ENCODE measurements at places on chromosomes 3 and 15.

DNA sequence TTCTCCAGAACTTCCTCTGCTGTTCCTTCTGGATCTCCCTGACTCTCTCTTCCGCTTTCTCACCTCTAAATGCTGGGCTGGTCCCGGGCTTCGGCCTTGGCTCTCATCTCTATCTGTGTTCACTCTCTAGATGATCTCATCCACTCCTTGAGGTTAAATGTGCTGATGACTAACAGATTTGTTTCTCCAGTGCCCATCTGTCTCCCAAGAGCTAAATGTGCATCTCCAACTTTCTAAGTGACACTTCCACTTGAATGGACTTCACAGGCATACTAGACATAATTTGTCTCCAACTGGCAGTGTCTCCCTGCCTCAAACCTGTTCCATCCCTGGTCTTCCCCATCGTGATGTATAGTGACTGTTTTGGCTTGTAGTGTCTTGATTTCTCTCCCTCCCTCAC, 95.3 kb downstream of the ITPR1 start:
- peak; percentile 62 for DNase-seq

- no peak for DNase-seq
Measured at GRCh38 chr15:48557335-48557734, 88.2 kb downstream of the FBN1 start.

- DNase-seq, result peak; percentile 49
Measured at GRCh38 chr15:66951531-66952320, 113.7 kb upstream of the SMAD3 start.

GRCh38 chr3:3635109-3635508, 164.1 kb upstream of the LRRN1 start:
- no peak for DNase-seq

DNA sequence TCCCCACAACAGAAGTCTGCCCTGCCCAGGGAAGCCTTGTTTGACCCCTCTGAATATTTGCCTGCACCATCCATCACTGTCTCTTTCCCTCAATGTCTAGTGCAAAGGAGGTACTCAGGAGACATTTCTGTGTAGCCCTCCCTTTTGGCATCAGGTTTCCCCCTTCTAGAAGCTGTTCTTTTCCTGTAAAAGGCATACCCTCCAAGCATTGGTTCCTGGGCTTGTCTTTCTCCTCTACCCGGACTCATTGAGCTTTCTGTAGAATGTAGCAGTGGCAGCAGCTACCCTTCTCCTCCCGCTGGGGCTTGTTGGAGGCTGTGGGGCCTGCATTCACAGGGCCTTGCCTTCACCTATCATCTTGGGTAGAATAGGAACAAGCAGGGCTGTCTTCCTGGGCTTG, 63.5 kb downstream of the CTDSPL start:
- DNase-seq, result no peak

- DNase-seq, result peak; percentile 36
Measured at GRCh38 chr3:160163229-160163878, 61.9 kb upstream of the C3orf80 start.

- no peak for DNase-seq
Measured at GRCh38 chr3:99319450-99319849, 318.9 kb upstream of the COL8A1 start.

DNA sequence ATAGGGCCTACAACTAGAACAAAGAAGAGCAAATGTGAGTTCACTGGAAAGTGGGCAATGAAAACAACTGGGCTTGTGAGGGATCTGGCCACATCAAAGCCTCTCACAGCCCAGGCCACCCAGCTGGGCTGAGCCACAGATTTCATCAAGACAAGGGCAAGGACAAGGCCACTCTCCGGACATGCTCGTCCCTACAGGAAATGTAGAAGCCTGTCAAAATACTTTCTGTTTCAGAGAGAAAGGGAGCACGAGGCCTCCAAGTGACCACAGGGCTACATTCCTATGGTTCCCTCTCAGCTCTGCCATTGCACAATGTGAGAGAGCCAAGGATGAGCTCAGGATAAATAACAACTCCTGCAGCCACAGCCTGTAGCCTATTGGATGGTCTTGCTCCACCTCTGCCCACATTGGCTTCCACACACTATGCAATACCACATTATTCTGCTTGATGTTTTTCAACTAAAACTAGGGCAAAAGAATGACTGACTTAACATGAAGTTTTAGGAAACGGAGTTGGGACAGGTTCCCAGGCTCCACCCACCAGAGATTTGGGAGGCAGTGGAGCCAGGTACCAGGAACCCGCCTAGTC, 12.1 kb downstream of the TBC1D2B start:
- DNase-seq, result peak; percentile 98

GRCh38 chr3:47266709-47267489, 15.7 kb downstream of the KIF9 start:
- DNase-seq, result peak; percentile 59

- DNase-seq, result peak; percentile 1
Measured at GRCh38 chr15:75307778-75308390, 25.2 kb downstream of the GOLGA6D start.

DNA sequence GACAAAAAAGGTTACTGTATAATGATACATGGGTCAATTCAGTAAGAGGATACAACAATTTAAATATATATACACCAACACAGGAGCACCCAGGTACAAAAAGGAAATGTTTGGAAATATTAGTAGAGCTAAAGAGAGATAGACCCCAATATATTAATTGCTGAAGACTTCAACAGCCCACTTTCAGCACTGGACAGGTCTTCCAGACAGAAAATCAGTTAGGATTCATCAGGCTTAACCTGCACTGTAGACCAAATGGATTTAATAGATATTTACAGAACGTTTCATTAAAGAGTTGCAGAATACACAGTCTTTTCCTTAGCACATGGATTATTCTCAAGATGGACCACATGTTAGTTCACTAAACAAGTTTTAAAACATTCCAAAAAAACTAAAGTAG, 845.9 kb upstream of the GBE1 start:
- DNase-seq, result no peak

DNA sequence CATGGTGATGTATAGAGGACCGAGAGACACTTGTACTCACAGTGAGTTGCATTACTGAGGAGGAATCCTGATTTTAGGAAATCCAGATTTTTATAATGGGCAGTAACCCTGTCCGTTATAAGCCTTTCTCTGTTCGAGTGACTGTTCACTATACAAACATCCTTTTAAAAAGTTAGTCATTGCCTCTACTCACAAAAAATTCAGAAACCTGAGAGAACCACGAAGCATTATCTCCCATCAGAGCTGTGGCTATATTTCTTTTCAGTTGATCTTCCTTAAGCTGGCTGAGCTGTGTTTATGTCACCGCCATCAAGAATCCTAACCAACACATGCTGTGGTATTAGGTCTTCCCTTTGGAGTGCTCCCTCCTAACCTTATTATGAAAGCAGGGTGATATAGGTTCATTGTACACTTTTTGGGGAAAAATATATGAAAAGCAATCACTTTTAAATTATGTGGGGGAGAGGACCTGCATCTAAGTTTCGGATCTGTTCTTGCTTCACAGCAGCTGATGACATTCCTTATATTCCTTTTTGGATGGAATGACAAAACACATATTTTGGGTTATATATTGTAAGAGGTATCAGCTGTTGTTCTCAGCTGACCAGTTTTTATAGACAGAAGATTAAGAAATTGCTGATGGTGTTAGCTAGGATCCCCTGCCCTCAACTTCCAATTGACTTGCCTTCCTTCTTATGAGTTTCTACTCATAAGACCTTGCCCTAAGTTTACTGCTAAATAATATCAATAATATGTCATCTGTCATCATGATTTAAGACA, 465.9 kb upstream of the RASGRP1 start:
- no peak for DNase-seq

GRCh38 chr3:5348229-5348902, 160.9 kb downstream of the EDEM1 start:
- DNase-seq, result no peak

- DNase-seq, result peak; percentile 16
Measured at GRCh38 chr15:89052474-89052873, 35.8 kb upstream of the ABHD2 start.

GRCh38 chr3:62421207-62421606, 47.9 kb upstream of the FEZF2 start:
- DNase-seq, result no peak

- no peak for DNase-seq
Measured at GRCh38 chr3:65867463-65868210, 171.1 kb downstream of the MAGI1 start.

- DNase-seq, result no peak
Measured at GRCh38 chr15:74431116-74431515, 2.6 kb downstream of the SEMA7A start.

DNA sequence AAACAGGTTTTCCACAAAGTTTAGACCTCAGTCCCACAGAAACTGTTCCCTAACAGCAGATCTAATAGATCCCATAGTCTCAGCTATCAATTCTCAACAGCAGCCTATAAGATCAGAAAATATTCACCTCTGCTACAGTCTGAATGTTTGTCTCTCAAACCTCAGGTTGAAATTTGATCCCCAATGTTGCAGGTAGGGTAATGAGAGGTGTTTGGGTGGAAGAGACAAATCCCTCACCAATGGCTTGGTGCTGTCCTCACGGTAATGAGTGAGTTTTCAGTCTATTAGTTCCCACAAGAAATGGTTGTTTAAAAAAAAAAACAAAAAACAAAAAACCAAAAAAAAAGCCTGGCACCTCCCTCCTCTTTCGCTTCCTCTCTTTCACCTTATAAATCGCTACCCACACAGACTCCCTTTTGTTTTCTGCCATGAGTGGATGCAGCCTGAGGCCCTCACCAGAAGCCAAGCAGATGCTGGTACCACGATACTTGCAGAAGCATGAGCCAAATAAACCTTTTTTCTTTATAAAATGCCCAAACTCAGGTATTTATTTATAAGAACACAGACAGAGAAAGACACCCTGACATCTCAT, 14.2 kb downstream of the ZNF280D start:
- no peak for DNase-seq

GRCh38 chr15:72174551-72175165, 22.9 kb downstream of the GRAMD2A start:
- no peak for DNase-seq

DNA sequence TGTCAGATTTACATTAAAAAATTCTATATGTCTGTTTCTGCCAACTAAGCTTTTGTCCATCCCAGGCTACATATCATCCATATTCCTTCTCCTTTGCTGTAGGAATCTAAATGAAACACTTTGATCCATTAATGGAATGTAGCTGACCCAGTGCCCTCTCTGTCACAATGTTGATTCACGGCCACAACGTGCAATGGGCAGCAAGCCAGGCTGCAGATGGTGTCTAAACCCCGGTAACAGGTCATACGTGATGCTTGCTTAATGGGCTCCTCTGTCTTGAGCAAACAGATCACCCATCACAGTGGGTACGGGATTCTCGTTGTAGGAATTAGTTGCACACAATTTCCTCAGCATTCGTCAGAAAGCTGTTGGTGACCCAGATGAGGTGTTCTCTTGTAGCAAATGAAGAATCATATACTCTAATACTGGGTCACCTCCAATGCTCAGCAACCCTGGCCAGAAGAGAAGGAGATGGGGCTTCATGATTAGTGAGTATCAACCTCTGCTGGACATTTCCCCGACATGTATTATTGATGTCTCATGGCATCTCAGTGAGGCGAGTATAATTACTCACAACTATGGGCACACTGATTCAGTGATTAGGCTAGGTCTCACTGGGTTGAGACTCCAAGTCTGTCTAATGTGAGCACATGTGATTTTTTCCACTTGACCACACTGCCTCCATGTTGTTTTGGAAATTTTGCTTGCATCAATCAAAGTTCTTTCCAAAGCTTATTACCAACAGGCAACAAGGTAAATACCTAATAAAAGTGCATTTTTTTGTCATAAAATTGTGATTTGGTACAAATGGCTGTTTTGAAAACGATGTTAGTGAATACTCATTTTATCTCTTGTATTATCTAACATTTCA, 12.9 kb upstream of the DCBLD2 start:
- DNase-seq, result no peak

DNA sequence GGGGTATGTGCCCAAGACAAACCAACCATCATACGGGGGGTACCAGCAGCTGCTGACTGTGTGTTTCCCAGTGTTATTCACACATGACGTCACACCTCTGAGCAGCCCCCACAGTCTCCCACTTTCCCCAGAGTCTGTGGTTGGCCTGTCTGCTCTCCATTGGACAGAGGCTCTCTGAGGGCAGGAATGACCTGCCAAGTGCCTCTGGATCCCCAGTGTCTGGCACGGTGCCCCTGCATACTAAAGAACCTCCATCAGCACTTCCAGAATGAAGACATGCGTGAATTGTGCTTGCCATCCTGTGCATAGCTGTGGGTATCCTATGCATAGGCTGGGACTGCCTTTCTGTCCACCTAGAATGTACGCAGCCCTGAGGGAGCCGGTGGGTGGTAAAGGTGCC, 3.5 kb upstream of the CCDC9B start:
- DNase-seq, result no peak

- no peak for DNase-seq
Measured at GRCh38 chr15:40331637-40332036, 8.1 kb downstream of the INAFM2 start.

DNA sequence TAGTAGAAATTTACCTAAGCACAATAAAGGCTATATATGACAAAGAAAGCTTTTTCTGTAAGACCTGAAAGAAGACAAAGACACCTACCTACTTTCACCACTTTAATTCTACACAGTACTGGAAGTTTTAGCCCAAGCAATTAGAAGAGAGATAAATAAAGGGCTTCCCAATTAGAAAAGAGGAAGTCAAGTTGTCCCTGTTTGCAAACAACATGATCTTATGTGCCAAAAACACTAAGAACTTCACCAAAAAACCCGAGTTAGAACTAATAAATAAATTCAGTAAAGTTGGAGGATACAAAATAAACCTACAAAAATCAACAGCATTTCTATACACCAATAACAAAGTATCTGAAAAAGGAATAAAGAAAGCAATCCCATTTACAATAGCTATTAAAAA, 190.9 kb downstream of the NR2F2 start:
- DNase-seq, result no peak

DNA sequence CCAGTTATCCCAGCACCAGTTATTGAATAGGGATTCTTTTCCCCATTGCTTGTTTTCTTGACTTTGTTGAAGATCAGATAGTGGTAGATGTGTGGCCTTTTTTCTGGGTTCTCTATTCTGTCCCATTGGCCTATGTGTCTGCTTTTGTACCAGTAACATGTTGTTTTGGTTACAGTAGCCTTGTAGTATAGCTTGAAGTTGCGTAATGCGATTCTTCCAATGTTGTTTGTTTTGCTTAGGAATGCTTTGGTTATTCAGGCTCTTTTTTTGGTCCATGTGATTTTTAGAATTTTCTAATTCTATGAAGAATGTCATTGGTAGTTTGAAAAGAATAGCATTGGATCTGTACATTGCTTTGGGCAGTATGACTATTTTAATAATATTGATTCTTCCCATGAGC, 94.3 kb upstream of the CHMP2B start:
- DNase-seq, result no peak

GRCh38 chr3:37997791-37998370, 7.3 kb downstream of the VILL start:
- no peak for DNase-seq
